Dermis blood vessel endothelial cell (primary cell): ENCODE measurements at places on chromosomes 16 and 17. TPM values are rescaled to one million over a fixed set of nuclear protein-coding genes. Genes with fewer than 3 reads are reported as not detected.

- DNase-seq: no peak
Observed at GRCh38 chr16:85111184-85111583, 1.1 kb downstream of the CIBAR2 start.

DNA sequence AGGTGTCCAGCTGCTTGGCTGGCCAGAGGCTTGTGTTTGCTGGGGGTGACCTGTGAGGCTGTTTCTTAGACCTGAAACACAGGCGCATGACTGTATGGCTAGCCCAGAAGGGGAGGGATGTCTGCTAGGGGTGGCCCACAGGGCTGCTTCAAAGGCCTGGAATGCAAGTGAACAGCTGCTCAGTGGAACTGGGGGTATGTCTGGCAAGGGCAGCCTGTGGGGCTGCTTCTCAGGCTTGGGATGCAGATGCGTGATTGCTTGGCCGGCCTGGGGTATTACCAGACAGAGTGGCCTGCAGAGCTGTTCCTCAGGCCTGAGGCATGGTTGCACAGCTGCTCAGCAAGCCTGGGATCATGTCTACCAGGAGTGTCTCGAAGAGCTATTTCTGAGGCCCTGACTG is 20.5 kb downstream of the TANC2 start:
- no peak for DNase-seq

GAS2L2 gene
- total RNA-seq: 0.05 and 0.17 TPM in 2 replicates

GRCh38 chr16:675884-676564 is 553 bp downstream of the RHBDL1 start:
- DNase-seq: no peak

GRCh38 chr16:70579648-70580630 is 56.3 kb downstream of the SF3B3 start:
- no peak for DNase-seq

DNA sequence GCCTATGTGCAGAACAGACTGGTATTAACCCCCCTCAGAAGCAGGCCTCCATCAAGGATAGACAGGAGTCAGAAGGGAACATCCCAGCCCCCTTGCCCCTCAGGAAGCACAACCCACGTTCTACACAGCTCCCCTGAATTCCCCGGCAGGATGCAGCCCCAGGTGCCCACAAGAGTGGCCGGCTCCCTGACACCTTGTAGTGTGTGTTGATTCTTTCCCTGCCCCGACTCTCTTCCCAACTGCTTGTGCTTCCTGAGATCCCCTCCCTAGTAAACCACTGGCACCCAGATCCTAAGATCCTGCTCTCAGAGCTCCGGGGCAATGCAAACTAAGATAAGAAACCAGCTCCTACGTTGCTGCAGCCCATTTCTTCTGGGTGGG is 34.8 kb upstream of the LITAF start:
- DNase-seq: no peak

DNA sequence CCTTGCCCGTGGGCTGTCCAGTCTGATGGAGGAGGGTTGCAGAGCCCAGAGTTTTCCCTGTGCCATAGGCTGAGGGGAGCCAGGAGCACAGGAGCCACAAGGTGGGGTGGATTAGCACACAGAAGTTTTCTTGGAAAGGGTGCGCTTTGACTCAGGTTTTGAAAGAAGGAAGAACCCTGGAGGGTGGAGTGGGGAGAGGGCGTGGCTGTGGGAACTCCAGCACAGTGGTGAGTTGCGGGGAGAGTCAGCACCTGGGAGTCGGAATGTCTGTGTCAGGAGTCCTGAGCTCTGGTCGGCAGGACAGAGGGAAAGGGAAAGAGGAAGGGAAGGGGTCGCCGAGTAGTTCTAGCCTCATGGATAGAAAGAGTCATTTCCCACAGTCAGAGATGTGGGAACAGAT is 8.9 kb upstream of the KRT14 start:
- DNase-seq: no peak

DNA sequence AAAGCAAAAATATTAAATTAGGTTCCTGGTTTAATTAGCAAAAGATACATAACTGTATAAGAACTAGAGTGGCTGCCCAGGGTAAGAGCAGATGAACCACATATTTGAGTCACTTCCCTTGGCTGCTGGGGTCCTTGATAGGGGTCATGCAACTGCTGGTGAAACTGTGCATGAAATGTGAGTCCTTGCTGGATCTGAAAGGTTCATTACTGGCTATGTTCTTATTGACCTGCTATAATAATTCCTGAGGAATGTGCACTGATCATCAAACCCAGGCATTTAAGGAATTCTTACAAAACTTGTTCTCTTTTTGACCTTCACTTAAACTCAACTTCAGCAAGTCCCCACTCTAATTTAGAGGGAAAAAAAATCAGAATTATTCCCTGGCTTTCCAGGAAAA is 183.4 kb downstream of the ZNF18 start:
- peak; percentile 26 for DNase-seq

GRCh38 chr17:19311421-19312215 is 50.9 kb downstream of the B9D1 start:
- DNase-seq: peak; percentile 88

KRT31 gene
- not detected in 2 replicates for total RNA-seq

DNA sequence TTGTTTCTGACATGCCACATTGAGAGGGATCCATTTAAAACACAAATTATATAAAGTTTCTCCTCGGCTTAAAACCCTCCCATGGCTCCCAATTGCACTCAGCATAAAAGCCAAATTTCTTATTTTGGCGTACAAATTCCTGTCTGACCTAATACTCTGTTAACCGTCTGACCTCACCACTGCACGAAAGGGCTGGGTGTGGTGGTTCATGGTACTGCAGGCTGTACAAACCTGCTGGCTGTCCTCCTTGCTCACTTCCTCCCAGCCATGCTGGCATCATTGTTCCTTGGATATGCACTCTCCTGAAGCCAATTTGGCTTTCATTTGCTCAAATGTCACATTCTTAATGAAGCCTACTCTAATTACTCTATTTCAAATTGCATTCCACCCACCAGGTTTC is 301.6 kb upstream of the C16orf82 start:
- no peak for DNase-seq

- DNase-seq: no peak
Observed at GRCh38 chr16:18959031-18959505, 24.7 kb upstream of the TMC7 start.

- peak; percentile 49 for DNase-seq
Observed at GRCh38 chr16:75317101-75317522, 65.7 kb upstream of the BCAR1 start.

DERL2 gene
- 25.0 and 25.5 TPM in 2 replicates for total RNA-seq

STH gene
- not detected in 2 replicates for total RNA-seq

- DNase-seq: no peak
Observed at GRCh38 chr16:81463296-81463890, 18.8 kb downstream of the CMIP start.

DNA sequence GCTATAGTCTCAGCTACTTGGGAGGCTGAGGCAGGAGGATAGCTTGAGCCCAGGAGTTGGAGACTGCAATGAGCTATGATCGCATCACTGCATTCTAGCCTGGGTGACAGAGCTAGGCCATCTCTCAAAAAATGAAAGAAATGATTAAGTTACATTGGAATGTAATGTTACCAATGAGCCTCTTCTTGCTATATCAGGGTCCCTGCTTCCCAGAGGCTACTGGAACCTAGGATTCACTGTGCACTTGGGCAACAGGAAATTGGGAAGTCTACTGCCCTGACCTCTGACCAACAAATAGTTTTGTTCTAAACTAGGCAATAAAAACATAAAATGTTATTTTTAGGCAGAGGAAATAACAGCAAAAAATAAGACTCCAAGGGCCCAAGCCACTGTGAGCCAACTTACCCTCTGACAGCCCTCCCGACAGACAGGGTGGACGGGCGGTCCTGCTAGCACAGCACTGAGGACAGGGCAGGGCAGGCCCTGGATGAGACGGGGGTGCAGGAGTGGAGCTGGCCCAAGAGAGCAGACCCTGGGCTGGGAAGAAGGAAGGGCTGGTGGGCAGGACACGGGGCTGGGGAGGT is 27.5 kb downstream of the NSMCE1 start:
- DNase-seq: peak; percentile 76

DNA sequence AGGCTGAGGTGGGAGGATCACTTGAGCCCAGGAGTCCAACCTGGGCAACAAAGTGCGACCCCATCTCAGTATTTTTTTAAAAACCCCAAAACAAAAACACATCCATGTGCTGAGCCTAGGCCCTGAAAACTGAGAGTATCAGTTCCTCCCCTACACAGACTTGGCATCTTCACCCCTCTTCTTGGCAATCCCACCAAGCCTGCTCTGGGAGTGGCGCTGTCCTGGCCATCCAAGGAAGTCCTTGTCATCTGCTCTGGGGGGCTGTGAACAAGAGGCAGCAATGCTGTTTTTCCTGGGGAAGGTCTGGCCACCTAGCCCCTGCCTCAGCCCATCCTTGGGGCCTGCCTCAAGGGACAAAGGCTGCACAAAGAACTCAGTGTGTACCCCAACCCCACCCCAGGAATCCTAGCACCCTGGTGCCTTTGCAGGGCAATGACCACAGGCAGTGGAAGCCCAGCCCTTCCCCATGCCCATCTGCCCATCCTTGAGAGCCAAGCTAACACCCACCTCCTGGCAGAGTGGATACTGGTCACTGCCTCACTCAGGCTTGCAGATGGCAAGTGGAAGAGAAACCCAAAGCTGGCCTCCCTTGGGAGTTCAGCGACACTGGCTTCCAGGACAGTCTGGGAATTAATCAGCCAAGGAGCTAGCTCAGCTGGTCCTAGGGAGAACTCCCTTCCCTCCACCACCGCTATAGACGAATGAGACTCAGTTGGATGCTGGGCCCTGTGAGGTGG is 14.8 kb upstream of the GFOD2 start:
- no peak for DNase-seq

GRCh38 chr16:50334106-50334975 is 34.4 kb downstream of the BRD7 start:
- no peak for DNase-seq

GRCh38 chr17:81928544-81929252 is 1.2 kb upstream of the MAFG start:
- no peak for DNase-seq

GRCh38 chr16:1488054-1488601 is 616 bp downstream of the PTX4 start:
- no peak for DNase-seq

DNA sequence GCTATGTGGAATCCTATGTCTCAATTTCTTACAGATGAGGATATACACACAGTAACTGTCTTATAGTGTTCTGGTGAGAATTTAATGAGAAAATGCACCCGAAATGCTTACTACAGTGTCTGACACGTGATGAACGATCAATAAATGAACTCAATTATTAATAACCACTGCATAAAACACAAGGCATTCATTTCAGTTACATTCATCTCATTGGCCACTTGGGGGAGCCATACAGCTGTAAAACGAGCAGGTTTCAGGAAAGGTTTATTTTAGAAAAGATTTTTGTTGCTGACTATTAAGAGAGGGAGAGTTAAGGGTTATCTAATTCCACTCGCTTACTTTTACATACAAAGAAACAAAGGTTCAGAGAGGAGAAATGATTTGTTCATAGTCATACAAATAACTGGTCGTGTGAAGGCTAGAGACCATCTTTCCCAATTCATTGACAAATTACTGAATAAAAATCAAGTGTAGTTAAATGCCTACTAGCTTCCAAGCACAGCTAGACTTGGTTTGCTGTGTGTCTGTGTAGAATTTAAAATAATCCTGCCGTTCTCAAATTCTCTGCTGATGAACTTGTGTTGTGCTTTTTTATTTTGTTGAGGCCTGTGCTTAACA is 160.1 kb downstream of the MAP2K4 start:
- DNase-seq: peak; percentile 72

SLC16A3 gene
- total RNA-seq: 99.4 and 121 TPM in 2 replicates
